ENCODE measurements at places on chromosomes 16 and 17.

DNA sequence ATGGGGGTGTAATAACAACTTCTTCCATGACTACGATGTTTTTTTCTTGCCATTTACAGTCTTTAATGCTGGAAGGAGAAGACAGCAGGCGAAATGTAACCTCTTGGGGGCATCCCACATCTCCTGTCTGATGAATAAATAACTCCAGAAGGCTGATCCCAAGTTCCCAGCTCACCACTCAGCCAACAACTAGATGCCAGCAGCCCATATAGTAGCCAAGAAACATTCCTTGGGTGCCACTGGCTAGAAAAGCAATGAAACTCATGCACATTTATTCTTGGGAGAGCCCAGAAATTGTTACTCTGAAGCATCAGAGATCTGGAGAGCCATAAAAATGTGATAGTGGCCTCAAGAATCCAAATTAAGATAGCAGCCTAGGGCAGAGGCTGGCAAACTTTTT is 22.7 kb upstream of the TMEM101 start:
- DNase-seq, result no peak

DNA sequence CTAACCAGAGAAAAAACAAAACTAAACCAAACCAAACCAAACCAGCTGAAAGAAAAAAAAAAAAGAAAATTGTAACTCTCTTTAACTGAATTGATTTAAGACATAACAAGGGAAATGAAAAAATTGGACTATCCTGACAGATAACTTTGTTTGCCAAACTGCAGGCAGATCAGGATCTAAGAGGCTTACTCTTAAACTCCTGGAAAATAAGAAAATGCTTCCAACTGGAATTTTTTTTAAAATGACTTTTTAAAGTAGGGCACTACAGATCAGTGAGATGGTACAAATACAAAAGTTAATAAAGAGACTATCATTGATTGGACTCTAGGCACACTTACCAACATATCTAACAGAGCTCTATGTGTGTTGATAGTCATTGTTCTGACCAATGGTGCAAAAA is 125.5 kb upstream of the KCNJ16 start:
- DNase-seq, result no peak

DNA sequence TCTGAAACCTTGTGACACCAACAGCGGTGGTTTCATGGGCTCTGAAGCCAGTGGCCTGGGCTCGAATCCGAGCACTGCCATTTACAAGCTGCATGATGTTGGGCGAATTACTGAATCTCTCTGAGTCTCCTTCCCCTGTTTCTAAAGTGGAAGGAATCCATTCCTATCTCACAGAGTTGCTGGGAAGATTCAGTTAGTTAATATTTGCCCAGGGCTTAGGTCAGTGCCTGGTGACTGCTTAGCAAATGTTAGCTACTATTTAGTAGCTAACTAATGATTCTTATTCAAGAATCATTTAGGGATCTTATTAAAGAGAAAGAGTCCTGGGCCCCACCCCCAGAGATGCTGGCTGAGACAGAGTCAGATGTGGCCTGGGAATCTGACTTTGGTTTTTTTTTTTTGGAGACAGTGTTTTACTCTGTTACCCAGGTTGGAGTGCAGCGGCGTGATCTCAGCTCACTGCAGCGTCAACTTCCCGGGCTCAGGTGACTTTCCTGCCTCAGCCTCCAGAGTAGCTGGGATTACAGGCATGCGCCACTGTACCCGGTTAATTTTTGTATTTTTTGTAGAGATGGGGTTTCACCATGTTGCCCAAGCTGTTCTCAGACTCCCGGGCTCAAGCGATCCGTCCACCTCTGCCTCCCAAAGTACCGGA is 33.6 kb upstream of the RAI1 start:
- DNase-seq, result no peak

DNA sequence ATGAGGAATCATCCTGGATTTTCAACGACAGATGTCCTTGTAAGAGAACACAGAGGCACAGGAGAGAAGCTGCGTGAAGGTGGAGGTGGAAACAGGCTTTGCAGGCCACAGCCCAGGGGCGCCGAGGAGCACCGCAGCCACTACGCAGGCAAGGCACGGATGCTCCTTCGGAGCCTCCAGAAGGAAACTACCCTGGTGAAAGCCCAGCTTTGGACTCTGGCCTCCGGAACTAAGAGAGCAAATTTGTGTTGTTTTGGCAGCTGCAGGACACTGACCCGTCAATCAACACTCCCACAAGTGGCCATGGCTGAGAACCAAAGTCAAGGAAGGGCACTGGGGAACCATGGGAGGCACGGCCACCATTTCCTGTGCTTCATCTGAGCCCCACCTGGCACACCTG is 3.4 kb downstream of the ARL16 start:
- DNase-seq, result no peak

DNA sequence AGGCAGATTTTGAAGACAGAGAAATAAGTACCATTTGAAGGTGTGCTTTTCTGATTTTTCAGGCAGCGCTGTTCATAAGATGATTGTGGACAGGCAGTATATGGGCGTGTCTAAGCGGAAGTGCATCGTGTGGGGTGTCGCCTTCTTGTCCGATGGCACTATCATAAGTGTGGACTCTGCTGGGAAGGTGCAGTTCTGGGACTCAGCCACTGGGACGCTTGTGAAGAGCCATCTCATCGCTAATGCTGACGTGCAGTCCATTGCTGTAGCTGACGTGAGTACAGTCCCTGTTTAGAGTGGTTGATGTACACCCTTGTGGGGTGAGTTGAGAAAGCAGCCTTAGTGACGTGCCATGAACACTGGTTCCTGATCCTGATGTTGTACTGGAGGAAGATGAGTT is 10.7 kb downstream of the UTP4 start:
- DNase-seq, result peak; percentile 45

- DNase-seq, result peak; percentile 64
Observed at GRCh38 chr17:6435968-6436367, 1.0 kb upstream of the AIPL1 start.

DNA sequence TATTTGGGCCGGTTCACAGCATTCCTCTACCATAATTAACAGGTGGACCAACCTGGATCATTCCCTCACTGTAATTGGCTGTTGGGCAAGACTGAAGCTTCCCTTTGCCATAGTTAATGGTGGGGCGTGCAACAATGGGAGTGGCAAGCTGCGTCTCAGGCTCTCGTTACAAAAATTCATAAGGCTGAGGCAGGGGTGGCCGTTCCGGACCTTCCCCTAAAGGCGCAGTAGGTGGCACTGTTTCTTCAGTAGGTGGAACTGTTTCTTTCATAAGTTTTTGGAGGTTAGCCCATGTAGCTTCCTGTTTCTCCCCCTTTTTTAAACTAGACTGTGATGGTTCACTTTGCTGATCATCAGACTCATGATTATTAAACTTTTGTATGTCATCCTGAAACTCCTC is 17.0 kb upstream of the TMC5 start:
- no peak for DNase-seq

DNA sequence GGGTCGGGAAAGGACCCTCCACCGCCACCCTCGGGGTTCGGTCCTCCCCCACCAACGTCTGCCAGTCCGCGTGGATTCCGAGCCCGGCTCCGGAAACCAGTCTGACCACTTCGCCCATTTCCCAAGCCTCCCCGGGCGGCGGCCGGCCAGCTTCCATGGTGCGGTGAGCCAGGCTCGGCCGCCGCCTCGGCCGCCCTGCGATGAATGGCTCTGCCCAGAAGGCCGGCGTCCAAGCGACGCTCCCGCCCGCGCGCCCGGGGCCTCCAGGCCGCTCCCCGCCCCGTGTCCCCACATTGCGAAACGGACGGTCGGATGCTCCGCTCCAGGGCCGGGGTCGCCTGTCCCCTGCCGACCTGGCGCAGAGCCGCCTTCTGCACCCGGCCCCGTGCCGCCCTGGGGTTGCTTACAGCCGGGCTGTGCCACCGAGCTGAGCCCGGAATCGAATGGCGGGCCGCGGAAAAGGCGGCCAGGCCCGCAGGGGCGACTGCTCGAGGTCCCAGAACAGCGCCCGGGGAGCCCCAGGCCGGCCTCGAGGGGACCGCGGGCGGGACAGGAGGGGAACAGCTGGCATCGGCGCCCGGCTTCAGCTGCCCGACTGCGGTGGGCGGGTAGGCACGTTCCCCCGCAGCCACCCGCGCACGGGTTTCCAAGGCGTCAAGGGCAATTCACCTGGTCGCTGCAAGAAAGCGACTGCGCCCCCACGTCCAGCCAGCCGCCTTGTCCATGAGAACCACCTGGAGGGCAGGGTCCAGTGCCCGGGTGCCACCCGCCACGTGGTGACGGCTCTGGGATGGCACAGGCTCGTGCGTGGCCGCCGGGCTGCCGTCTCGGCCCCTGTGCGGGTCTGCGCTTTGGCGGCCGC is 18.3 kb upstream of the CBX8 start:
- no peak for DNase-seq

- no peak for DNase-seq
Observed at GRCh38 chr16:49440156-49441065, 66.8 kb downstream of the C16orf78 start.

GRCh38 chr17:2338315-2338657 is 985 bp downstream of the SGSM2 start:
- no peak for DNase-seq

GRCh38 chr17:11140043-11140442 is 101.0 kb upstream of the SHISA6 start:
- DNase-seq, result no peak

- no peak for DNase-seq
Observed at GRCh38 chr16:61817583-61818278, 218.5 kb downstream of the CDH8 start.

GRCh38 chr16:2919511-2920255 is 8.0 kb downstream of the FLYWCH1 start:
- DNase-seq, result peak; percentile 69

DNA sequence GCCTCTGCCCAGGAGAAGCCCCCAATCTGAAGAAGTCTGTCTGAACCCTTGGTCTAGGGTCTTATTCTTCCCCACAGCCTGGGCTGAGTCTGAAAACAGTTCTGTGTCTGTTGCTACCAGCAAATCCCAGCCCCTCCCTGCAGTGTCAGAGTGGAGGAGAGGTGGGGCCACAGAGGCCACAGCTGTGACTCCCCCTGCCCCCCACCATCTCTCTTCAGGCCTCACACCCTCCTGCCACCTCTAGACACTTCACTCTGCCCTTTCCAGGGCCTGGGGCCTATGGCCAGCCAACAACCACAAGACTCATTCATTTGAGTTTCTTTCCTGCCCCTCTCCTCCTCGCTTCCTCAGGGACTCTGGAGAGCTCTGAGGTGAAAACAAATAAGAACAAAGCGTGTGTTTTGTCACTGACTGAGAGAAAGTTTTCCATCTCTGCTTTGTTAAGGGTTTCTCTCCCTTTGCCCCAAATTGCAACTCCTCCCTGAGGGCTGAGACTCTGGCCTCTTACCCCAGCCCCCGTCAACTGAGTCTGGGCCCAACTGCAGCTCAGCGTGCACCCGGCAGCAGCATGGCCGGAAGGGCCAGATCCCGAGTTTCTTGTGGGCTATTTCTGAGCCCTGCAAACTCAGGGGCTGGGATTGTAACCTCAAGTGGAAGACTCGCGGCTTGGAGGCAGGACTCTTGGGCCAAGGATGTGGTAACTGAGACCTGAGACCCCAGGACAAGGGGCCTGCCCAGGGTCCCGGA is 13.2 kb downstream of the C17orf50 start:
- no peak for DNase-seq

DNA sequence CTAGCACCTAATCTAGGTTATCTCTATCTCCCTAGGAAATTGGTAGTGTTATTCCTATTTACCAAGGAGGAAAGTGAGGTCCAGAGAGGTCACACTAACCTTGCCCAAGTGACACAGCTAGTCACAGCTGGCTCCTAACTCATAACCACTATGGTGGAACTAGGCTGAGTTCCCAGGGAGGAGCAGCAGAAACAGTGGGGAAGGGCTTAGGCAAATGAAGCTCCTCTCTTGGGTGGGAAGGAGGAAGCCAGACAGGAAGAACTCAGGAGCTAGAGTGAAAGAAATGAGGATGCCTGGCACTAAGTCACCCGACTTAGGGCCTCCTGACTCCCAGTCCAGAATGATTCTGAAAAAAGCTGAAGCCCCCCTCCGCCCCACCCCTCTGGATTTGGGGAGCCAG is 34.5 kb downstream of the PSME3IP1 start:
- no peak for DNase-seq

DNA sequence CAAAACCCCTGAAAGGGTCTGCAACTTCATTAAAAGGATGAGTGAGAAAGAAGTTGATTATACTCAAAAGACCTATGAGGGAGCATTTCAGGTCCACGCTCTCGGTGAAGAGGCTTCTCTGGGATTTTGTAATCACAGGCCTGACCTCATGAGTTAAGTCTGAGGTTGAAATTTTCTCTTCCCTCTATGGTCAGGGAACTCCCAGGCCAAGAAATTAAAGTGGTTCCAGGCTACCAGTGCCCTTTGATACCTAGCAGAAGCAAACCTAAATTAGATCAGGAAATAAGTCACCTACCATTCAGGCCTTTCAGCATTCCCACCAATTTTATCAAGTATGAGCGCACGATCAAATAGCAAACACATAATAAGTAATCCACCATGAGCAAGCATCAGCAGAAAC is 27.9 kb downstream of the MBTD1 start:
- no peak for DNase-seq

- DNase-seq, result no peak
Observed at GRCh38 chr17:83064021-83064731, 15.2 kb upstream of the METRNL start.

GRCh38 chr16:85220964-85221731 is 108.9 kb upstream of the CIBAR2 start:
- no peak for DNase-seq
